Right ventricle myocardium inferior (tissue), 1 donor: ENCODE measurements at places on chromosomes 7 and 10.

GRCh38 chr10:99236627-99237309 is 1.1 kb upstream of the HPSE2 start:
- no peak for DNase-seq

DNA sequence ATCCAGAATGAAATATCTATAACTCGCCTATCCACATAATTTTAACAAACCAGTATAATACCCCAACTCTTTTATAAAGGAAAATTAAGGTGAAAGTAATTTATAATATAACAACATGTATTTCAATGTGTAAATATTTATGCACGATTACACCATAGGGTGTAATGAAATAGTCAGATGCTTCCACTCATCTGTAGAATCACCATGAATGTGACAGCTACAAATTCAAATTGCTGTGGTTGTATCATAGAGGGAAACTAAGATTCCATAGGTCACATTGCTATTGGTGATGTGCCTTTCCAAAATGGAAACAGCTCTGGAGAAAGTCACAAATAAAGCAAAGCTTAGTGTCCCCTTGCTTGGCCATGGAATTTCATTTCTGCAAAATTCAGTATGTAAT is 95.7 kb downstream of the CPED1 start:
- DNase-seq = no peak

DNA sequence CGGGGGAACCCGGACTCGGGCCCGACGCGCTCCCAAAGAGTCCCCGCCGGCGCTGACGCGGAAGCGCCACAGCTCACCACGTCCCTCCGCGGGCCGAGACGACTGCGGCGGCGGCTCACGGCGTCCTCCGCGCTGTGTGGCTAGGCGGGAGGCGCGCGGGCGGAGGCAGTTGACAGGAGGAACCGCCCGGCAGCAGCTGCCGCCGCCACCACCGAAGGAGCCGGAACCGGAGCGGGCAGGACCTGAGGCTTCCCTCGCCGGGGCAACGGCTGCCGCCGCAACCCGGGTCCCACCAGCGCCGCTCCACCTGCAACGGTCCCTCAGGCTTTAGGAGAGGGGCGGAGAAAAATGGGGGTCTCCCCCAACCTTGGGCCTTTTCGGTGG is 334 bp downstream of the ZNF800 start:
- DNase-seq = peak; percentile 89

DNA sequence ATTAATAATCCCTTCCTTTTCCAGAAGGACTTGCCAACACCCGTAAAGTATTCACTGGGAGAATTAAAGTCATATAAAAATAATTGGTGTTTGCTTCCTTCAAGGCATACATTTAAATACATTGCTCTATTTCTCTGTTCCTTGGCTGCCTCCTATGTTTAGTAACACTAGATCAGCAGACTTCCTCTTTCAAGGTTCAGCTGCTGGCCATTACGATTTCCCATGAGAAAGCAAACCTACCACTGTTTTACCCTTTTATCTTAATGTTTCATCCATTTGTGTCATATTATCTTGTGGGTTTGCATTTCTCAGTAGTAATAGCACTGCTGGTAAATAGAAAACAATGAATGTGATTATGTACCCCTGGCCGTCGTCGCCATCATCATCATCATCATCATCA is 313.8 kb upstream of the BMPER start:
- no peak for DNase-seq

GRCh38 chr7:123004931-123005330 is 9.4 kb upstream of the TAS2R16 start:
- DNase-seq = no peak

- DNase-seq = no peak
These were observed 14.9 kb downstream of the BAG3 start for GRCh38 chr10:119665901-119666708.

GRCh38 chr7:12056381-12056780 is 154.7 kb upstream of the TMEM106B start:
- no peak for DNase-seq

- no peak for DNase-seq
These were observed 221.4 kb downstream of the ADARB2 start for GRCh38 chr10:1515780-1516491.

GRCh38 chr10:46297406-46298204 is 10.8 kb downstream of the ANTXRL start:
- DNase-seq = no peak

GRCh38 chr10:24851629-24852028 is 100.8 kb downstream of the PRTFDC1 start:
- no peak for DNase-seq

GRCh38 chr7:68707958-68708357 is 890.3 kb upstream of the AUTS2 start:
- no peak for DNase-seq

- no peak for DNase-seq
These were observed 283.0 kb upstream of the KLF6 start for GRCh38 chr10:4067931-4068561.

- no peak for DNase-seq
These were observed 6.7 kb upstream of the INHBA start for GRCh38 chr7:41709621-41710020.

- no peak for DNase-seq
These were observed 61.2 kb upstream of the PLA2G12B start for GRCh38 chr10:73015779-73016178.

GRCh38 chr7:44733708-44734481 is 14.8 kb upstream of the ZMIZ2 start:
- no peak for DNase-seq

GRCh38 chr7:38294926-38295325 is 21.5 kb upstream of the TARP start:
- DNase-seq = no peak

GRCh38 chr7:50869108-50869725 is 86.5 kb upstream of the GRB10 start:
- no peak for DNase-seq

DNA sequence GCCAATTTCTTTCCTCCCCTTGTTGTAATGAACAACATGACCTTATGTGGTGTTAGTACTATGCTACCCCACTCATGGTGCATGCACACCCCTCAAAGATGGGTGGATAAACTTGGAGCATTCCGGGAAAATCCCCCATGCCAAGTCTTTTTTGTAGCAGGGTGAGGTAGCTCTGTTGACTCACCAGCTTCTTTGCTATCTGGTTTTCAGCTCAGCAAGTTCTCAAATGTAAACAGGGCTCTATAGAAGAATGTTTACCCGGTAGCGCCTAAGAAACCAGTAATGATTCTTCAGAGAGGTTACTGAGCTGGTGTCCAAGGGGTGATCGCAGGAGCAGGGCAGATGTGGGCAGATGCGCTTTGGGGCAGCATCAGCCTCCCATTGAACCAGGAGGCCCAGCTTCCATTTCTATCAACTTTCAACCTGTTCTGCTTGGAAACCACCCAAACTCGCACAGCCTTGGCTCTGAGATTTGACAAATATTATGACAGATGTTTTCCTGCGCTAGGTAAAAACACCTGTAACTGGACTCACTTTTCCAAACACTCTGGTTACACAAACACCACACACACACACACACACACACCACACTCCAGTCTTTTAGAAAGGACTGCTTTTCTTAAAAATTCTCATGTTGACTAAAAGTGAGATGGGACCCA is 87.8 kb downstream of the ZRANB1 start:
- no peak for DNase-seq

- peak; percentile 63 for DNase-seq
These were observed 1355.5 kb upstream of the LRRTM3 start for GRCh38 chr10:65570143-65571010.

DNA sequence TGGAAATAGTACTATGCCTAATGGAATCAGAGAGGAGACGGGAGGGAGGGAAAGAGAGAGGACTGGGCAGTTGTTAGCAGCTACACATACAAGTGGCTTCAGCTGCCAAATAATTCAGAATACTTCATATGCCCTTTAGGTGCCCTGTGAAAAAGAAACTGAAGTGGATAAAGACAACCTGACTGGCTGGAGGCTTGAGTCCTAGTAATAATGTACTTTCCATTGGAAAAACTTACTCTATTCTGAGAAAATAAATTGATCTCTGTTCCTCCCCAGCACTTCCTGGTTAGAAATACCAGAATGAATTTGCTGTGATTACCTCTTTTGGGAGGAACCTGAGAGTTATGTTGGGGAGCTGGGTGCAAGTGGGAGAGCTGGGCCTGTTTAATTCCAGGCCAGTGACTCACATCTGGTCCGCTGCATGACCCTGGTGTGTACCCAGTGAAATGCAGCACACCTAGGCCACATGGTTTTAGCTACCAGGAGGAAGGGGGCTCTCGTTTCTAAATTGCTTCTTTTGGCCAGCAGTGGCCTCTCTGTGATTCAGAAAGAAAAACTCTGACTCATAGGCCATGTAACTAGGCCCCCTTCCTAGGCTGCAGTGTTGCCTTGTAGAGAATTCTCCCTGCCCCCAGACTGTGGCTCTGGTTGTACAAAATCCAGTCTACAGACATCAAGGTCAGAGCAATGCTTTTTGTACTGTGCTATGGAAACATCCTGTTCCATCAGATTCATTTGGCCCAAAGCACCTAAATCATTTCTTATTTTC is 6.5 kb downstream of the AGFG2 start:
- no peak for DNase-seq

GRCh38 chr10:131233611-131234258 is 77.8 kb downstream of the TCERG1L start:
- no peak for DNase-seq

GRCh38 chr10:91144961-91145360 is 75.5 kb upstream of the PCGF5 start:
- DNase-seq = no peak

- DNase-seq = peak; percentile 35
These were observed 21.0 kb downstream of the SHH start for GRCh38 chr7:155791214-155791737.

GRCh38 chr7:117095055-117095454 is 141.8 kb downstream of the ST7 start:
- no peak for DNase-seq

DNA sequence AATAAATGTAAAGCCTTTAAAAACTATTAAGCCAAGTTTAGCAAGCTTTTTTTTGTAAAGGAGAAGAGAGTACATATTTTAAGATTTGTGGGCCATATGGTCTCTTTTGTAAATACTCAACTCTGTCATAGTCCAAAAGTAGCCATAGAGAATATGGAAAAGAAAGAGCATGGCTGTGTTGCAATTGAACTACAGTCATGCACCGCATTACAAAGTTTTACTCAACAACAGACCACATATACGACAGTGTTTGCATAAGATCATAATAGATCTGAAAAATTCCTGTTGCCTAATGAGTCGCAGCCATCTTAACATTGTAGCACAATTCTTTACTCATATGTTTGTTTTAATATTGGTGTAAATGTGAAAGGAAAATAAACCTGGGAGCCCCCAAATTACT is 440.8 kb downstream of the HTR7 start:
- DNase-seq = no peak

DNA sequence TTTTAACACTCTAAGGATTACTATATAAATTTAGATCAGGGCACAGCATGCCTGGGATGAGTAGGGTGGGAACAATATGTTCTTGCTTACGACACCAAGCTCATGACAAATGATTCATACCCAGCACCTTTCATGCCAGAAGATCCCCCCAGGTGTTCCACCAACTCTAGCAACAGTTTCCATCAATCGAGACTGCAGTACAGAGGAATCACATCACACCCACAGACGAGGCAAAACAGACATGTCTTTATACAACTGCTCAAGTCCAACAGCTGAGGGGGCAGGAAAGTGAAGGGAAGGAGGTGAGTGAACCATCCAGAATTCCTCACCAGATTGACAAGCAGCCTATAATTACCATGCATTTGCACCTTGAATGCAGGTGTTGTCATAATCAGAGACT is 3.6 kb downstream of the SORCS1 start:
- no peak for DNase-seq

GRCh38 chr7:149229526-149229925 is 9.9 kb upstream of the ZNF212 start:
- DNase-seq = no peak

GRCh38 chr7:24824400-24824799 is 67.1 kb upstream of the GSDME start:
- DNase-seq = no peak
